ENCODE measurements at places on chromosomes 16 and 17.

GRCh38 chr16:66058172-66058691 lies 308.3 kb upstream of the CDH5 start:
- no peak for DNase-seq

GRCh38 chr16:23395732-23396131 lies 57.3 kb downstream of the COG7 start:
- DNase-seq: no peak

DNA sequence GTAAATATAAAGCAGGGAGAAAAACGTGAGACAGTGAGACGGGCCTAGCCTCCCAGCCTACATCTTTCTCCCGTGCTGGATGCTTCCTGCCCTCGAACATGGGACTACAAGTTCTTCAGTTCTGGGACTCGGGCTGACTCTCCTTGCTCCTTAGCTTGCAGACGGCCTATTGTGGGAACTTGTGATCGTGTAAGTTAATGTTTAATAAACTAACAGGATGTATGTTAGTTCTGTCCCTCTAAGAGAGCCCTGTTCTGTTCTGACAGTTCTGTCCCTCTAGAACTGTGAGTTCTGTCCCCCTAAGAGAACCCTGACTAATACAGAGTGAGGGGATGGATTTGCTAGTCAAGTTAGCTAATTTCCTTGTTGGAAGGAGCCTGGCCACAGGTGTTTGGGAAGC lies 16.7 kb upstream of the MYH10 start:
- no peak for DNase-seq

DNA sequence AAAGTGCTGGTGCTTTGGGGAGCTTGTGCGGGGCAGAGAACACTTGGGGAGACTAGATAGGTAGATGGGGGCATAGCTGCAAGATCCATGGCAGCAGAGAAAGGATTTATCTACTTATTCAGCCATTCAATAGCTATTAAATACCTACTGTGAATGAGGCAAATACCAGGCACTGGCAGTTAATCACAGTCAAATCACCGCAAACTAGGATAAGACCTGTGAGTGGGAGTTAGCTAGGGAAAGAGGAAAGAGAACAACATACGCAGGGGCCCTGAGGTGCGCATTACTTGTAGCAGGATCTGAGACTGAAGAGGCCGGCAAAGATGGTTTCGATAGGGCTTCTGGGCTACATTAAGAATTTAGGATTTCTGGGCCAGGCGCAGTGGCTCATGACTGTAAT lies 3.8 kb upstream of the ALKBH5 start:
- DNase-seq: no peak

DNA sequence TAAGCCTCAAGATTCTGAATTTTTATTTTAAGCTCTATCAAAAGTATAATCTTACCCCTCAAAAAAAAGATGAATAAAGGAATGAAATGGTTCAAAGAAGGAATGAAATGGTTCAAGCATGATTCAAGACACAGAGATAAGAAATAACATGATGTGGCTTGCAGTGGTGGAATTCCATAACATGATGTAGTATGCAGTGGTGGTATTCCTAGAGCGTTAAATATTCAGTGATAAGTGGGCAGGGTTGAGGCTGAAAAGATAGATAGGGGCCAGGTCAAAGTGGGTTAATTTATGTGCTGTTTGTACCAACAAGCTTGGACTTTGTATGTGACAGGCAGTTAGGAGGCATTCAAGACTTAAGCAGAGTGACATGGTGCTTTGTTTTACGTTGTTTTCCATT lies 29.6 kb downstream of the TNRC6A start:
- DNase-seq: no peak

DNA sequence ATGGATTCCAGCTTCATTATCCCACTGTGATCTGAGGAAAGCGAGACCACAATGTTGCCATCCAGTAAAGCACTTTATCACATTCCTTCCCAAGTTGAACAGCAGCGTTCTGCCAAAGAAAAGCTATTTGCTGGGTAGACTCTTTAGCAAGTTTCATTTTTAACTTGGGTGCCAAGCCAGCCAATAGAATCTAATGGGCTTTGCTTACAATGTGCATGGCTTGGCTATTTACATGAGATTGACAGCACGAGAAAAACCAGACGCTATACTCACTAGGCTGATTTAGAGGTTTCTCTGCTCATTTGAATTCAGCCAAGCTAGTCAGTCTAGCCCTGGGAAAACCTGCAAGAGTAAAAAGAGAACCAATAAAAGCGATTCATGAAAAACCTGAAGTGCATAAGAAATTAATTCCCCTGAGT lies 108.9 kb downstream of the CDH13 start:
- no peak for DNase-seq

- DNase-seq: peak; percentile 83
These were observed 6.3 kb downstream of the CCDC102A start for GRCh38 chr16:57530104-57530521.

- DNase-seq: no peak
These were observed 176.8 kb downstream of the XYLT1 start for GRCh38 chr16:17293813-17294558.
